ENCODE measurements at places on chromosomes 16 and 17.

DNA sequence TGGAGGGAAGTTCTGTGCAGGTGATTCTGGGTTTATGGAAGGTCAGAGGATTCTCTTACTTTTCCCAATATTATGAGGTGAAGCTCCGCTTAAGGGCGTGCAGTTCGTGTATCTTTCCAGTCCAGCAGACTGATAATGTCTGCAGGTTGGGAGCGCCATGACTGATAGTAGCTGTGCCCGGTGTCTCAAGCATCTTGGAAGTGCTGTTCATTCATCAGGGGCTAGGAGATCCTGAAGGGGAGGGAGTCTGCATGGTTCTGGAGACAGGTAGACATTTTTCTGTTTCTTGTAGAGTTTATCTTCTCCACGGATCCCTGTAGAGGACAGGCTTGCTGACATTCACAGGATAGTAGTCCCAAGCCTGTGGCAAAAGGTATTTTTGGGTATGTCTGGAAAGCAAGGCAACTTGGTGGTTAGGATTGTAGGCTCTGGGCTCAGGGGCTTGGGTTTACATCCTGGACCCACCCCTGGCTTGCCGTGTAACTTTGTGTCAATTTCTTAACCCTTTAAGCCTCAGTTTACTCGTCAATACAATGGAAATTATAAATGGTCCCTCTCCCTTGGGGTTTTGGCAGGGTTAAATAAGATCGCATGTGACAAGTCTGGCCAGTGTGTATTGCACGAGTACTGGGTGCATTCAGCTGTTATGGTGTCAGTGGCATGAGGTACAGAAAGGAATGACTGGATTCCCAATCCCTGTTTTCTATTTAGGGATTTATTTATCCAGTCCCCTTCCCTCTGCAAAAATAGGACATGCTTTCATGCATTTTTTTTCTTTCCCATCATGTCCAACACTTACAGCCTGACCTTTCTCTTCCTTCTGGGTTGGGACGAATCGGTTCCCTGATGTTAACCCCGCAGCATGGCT, 8.2 kb downstream of the HLF start:
- no peak for DNase-seq

DNA sequence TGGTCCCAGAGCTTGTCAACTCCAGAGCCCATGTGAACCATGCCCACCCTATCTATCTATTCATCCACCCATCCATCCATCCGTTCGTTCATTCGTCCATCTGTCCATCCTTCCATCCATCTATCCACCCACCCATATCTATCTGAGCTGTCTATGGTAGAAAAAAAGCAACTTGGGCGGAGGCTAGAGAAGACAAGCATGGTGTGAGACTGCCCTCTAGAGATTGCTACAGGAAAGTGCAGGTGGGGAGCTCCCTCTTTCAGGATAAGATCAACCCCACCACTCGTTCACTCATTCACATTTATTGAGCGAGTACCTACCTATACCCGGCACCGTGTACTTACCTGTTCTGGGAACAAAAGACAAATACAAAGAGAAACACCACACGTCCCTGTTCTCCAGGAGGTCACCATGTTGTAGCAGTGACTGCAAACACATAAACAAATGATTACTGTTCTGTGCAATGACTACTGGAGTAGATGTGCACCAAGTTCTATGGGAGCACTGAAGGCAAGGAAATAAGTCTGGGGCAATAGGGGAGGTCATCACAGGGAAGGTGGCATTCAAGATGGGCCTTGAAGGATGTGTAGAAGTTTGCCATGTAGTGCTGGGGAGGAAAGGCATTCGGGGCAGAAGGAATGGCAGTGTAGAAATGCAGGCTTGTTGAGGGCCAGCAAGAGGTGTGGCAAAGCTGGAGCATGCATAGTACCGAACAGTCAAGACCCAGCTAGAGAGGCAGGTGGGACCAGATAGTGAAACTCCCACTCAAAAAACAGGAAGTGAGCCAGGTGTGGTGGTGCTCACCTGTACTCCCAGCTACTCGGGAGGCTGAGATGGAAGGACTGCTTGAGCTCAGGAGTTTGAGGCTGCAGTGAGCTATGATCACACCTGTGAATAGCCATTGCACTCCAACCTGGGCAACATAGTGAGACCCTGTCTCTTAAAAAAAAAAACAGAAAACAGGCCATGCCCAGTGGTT, 13.4 kb upstream of the ATP5MC1 start:
- DNase-seq, result peak; percentile 24

GRCh38 chr16:86862595-86863280, 284.4 kb downstream of the FOXL1 start:
- DNase-seq, result no peak

DNA sequence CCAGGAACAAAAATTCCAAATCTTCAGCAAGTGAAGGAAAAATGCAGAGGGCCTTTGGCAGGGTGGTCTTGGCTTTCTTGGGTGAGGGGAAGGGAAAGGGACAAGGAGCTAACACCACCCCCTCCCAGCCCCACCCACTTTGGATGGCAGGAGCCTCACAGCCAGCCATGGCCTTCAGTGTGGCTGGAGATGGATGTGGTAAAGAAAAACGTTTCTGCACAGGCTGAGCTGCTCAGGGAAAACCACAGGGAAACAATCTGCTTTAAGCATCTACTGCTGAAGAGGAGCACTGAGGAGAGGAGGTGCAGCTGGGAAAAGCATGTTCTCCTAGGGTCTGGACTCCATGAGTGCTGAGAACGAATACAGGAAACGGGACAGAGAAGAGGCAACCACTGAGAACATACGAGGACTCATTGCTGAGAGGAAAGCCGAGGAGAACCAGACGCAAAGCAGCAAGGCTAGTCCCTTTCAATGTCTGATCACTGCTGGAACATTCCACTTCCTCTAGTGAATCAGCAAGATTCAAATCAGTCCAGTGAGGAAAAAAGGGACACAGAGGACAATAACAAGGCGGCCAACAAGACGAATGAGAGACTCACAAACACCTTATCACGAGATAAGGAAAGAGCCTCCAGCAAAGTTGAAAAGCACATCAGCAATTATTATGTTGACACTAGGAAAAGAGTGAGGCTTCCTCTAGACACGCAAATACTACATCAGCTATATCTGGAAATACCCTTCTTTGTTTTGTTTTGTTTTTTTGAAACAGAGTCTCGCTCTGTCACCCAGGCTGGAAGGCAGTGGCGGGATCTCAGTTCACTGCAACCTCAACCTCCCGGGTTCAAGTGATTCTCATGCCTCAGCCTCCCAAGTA, 41.7 kb downstream of the ZZEF1 start:
- DNase-seq, result peak; percentile 21

GRCh38 chr16:75296606-75297005, 45.2 kb upstream of the BCAR1 start:
- no peak for DNase-seq

- no peak for DNase-seq
These were observed 50.4 kb downstream of the TIMM22 start for GRCh38 chr17:1047177-1047878.

- no peak for DNase-seq
These were observed 24.2 kb upstream of the HNF1B start for GRCh38 chr17:37769050-37769449.

- no peak for DNase-seq
These were observed 173.6 kb downstream of the PHKB start for GRCh38 chr16:47634727-47635126.

GRCh38 chr17:74280093-74280513, 6.1 kb downstream of the DNAI2 start:
- DNase-seq, result peak; percentile 44

DNA sequence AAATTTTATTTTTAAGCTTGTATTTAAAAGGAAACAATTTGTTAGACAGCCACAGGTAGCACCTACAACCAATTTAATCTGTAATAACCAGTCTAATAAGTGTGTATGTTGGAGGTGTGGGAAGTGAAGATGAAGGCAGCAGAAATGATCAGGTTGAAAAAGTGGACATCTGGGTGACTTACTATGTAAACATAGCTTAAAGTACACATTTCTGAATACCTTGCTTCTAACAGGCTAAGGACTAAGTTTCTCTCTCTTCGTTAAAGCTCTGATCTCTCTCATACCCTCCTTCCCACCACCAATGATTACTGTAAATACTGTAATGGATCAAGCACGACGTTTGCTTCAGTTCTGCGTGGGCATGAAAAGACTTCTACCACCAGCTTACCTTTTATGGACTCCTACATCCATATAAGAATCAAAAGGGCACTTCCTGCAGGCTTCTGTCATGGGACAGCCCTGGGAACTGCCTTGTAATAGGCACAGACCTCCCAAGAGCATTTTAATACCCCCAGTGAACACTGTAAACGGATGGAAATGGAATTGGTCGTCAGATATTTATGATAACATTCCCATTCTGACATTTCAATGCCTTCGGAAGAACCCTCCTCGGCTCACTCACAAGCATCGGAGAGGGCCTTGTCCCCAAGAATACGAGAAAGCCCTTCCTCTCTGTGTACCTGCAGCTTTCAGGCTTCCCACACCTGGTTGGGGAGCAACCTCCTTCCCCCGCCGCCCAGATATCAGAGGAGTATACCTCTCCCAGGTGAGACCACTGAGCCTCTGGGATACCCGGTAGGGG, 700 bp downstream of the CCDC43 start:
- DNase-seq, result no peak

DNA sequence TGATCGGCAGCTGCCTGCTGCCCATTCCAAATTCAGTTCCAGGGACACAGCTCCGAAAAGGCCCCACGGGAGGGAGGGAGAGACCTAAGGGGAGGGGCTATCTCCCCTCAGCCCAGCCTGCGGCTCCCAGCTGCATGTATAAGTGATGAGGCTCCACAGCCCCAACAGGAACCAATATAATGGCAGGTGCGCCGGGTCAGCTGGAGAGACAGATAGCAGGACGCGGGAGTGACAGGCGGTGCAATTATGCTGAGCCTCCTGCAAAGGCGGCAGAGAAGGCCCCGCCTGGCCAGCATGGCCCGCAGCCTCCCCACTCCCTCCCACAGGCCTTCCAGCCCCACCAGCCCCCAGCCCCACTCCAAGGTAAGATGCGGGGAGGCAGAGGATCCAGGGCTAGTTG, 8.1 kb upstream of the C1QL1 start:
- no peak for DNase-seq

GRCh38 chr16:25395528-25395927, 137.9 kb upstream of the ZKSCAN2 start:
- no peak for DNase-seq

GRCh38 chr16:61471737-61472136, 564.5 kb downstream of the CDH8 start:
- DNase-seq, result no peak

DNA sequence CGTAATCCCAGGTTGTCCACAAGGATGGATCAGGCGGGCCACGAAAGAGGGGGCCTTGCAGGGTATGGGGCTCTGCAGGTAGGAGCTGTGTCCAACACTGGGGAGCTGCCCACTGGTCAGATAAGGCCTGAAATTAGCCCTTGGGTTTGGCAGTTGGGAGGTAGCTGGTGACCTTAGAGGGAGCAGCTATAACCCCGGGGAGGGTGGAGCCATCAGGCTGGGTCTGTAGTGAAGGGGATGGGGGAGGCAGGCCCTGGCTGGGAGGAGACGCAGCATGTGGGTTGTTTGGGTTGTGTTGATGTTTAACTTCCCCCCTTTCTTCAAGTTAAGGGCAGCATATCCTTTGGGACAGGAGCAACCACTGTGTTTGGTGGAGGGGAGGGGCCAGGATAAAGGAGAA, 5.9 kb downstream of the MLLT6 start:
- DNase-seq, result no peak

DNA sequence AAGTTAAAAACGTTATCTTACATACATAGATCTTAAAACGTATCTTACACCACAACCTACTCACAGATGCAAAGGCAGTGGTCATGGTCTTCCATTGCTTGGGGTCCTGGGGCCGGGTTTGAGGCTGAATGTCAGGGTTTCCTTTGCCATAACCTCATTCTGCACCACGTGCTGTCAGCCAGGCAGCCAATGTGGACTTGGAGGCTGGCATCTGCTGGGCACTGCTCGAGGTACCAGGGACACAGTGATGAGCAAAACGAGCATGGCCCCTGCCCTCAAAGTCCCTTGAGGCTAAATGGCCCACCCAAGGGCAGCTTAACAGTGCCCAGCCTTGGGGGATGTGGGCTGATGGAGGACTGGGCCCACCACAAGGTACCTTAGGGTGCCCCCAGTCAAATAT, 35.8 kb upstream of the RGS9 start:
- no peak for DNase-seq

DNA sequence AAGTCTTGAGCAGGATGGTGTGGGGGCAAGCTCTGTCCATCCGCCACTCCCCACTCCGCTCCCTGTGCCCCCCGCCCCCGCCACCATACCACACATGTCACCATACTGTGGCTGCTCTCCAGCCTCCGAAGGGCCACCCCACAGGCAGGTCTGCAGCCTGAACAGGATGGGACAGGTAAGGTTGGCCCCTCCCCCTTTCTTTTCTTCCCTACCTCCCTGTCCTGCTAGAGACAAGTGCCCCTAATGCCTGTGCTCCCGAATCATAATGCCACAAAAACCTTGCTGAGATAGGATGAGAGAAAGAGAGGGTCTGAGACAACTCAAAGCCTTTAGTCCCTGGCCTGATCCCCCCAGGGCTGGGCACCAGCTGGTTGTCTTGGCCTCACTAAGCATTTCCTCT, 84.7 kb downstream of the SDK2 start:
- DNase-seq, result no peak

DNA sequence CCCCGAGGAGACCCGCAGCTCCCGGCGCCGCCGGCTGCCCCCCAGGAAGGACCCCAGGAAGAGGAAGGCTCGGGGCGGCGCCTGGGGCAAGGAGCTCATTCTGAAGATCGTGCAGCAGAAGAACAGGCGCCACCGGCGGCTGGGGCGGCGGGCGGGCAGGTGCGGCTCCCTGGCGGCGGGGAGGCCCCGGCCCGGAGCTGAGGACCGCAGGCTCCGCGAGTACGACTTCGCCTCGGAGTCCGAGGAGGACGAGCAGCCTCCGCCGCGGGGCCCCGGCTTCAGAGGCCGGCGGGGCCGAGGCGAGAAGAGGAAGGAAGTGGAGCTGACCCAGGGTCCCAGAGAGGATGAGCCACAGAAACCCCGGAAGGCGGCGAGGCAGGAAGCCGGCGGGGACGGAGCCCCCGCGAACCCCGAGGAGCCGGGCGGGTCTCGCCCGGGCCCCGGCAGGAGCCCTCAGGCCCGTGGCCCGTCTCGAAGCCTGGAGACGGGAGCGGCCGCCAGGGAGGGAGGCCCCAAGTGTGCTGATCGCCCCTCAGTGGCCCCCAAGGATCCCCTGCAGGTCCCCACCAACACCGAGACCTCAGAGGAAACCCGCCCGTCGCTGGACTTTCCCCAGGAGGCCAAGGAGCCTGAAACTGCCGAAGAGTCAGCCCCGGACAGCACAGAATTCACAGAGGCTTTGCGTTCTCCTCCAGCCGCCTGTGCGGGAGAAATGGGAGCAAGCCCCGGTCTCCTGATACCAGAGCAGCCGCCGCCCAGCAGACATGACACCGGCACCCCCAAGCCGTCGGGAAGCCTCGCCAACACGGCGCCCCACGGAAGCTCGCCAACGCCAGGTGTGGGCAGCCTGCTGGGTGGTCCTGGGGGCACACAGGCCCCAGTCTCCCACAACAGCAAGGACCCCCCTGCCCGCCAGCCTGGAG, 22.3 kb upstream of the ZFPM1 start:
- DNase-seq, result peak; percentile 29
